Activated CD4-positive, alpha-beta memory T cell treated with anti-CD3 and anti-CD28 coated beads for 36 hours (primary cell): ENCODE measurements at places on chromosomes 16 and 17. TPM values are rescaled to one million over a fixed set of nuclear protein-coding genes. Genes with fewer than 3 reads are reported as not detected.

- no peak within 1 kb of the TSS for H3K27ac ChIP-seq
- H3K4me3 ChIP-seq = no peak within 1 kb of the TSS
- no peaks in the 10 kb centered on the region for H3K36me3 ChIP-seq
- no peaks in the 10 kb centered on the region for H3K4me1 ChIP-seq
- no peaks in the 10 kb centered on the region for H3K27me3 ChIP-seq
These were observed at the start of gene MEFV for GRCh38 chr16:3256146-3256865. Gene MEFV (minus strand): TSS chr16:3256633. CDS start chr16:3256587, 46 bp downstream.

DNA sequence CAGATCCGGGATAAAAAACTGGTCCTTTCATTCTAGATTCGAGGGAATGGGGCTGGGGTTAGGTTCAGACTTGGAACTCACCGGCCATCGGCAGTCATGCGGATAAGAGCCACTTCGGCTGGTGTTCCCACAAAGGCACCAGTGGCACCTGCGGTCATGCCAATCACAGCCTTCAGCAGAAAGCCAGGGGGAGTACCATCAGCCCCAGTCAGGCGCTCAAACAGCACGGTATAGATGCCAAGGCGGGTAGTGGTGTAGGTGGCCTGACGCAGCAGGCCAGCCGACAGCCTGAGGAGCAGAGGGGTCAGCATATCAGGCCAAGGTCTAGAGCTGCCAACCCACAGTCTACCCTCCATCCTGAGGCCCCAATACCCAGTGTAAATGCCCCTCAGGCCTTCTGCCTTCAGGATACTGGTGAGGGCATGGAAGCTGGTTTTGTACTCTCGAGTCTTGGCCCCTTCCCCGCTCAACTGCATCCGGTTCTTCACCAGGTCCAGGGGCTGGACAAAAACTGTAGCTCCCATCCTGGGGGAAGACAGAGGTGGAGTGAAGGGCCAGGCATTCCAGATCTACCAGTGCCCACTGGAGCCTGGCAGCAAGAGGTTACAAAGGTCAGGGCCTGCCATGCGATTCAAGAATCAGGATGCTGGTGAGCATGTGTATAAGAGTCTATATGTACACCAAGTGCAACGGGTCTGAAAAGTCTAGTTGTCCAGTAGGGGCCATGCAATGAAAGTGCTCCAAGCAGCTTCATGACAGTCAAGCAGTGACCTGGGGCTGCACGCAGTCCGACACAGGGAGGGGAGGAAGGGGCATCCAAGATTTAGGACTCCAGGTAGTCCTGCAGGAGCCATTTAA lies 929 bp downstream of the SLC25A11 start:
- DNase-seq = no peak
- H3K27me3 ChIP-seq = peaks cover 1% of the 10 kb centered on the region
- peaks cover 45% of the 10 kb centered on the region for H3K4me1 ChIP-seq
- H3K27ac ChIP-seq = peak overlapping the region; percentile 95
- peaks cover 55% of the 10 kb centered on the region for H3K36me3 ChIP-seq

GRCh38 chr17:57436565-57436964 lies 180.2 kb downstream of the MSI2 start:
- peaks cover 7% of the 10 kb centered on the region for H3K36me3 ChIP-seq
- H3K4me1 ChIP-seq = peaks cover 46% of the 10 kb centered on the region
- DNase-seq = no peak
- H3K27ac ChIP-seq = no peak overlapping the region
- H3K4me3 ChIP-seq = no peak overlapping the region
- no peaks in the 10 kb centered on the region for H3K27me3 ChIP-seq

DNA sequence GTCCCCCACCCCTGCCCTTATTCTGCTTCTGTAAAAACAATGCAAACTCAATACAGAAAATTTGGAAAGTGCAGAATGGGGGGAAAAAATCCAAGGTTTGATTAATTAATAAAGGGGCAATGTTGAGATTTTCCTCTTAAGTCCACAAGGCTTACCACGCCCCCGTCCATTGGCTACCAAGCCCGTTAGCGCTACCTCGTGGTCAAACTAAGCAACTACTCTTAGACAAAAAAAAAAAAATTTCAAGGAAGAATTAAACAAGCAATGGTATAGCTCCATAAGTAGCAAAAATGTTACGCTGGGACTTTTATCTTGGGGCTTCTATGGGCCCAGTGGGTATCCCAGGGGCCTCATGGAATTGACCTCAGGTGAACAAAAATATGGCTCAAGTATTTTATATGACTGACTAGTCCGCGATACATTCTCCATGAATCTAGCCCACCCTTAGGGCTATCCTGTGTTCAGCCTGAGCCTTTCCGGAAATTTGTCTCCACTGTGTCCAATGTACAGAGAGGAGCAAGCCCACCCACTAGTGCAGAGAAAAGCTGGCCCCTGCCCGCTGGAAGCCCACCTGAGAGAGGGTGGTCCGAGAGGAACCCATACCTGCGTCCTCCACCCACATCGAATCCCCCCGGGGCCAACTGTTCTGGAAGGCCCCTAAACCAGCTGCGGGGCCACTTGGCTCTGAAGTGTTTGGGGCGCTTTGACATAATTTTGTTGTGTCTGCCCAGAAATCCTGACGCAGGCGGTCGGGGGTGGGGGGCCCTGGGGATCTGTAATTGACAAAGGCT lies 19.1 kb upstream of the TEX2 start:
- no peak overlapping the region for H3K27ac ChIP-seq
- no peak overlapping the region for H3K4me3 ChIP-seq
- H3K4me1 ChIP-seq = peaks cover 6% of the 10 kb centered on the region
- peak; percentile 63 for DNase-seq

DNA sequence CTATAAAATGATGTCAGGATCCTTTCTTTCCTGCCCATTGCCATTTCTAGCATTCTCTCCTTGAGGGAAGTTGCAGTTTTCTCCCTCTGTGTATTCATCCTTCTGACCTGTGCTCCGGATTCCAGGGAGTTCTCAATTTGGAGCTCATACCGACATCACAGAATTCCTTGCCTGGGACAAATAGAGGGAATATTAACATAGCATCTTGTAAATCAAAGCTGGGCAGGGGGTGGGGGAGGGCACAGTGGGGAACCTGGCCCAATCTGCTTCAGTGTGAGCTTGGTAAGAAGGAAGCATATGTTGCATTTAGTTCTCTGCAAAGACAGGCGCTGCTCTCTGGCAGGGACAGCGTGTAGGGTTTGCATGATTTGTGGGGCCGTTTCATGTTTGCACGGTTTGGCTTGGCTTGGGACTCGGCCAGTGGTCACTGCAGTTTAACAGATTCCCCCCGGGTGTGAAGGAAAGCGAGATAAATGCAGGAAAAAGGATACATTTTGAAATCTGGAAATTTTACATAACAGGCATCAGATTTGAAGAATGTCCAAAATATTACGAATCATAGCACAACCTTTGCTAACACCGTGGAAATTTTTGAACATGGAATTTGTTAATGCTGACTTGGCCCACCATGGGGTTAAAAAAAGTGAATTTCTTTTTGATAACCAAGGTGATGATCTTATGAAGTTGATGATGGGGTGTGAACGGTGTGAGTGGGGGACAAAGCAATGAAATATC lies 178.0 kb downstream of the WWOX start:
- no peaks in the 10 kb centered on the region for H3K4me1 ChIP-seq
- no peak overlapping the region for H3K27ac ChIP-seq
- no peaks in the 10 kb centered on the region for H3K27me3 ChIP-seq
- peaks cover 4% of the 10 kb centered on the region for H3K36me3 ChIP-seq
- DNase-seq = no peak

DNA sequence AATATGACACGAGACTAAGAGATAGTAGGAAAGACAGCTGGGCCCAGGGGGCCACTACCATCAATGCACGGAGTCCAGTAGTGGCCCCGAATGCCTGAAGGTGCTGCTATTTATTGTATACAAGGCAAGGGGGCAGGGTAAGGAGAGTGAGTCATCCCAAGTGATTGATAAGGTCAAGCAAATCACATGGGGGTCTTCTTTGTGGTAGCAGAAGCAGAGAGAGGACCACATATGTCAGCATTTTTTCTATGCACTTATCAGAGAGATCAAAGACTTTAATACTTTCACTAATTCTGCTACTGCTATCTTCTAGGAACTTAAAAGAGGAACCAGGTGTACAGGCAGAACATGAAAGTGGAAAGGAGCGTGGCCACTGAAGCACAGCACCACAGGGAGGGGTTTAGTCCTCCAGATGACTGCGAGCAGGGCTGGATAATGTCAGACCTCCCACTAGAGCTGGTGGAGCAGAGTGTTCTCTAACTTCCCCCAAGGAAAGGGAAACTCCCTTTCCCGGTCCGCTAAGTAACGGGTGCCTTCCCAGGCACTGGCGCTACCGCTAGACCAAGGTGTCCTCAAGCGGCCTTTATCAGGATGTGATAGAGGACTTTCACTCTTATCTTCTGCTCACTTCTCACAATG lies 26.4 kb upstream of the ARL4D start:
- H3K4me3 ChIP-seq = no peak overlapping the region
- no peak for DNase-seq
- peaks cover 3% of the 10 kb centered on the region for H3K36me3 ChIP-seq
- H3K27me3 ChIP-seq = no peaks in the 10 kb centered on the region
- H3K4me1 ChIP-seq = peaks cover 27% of the 10 kb centered on the region
- H3K27ac ChIP-seq = no peak overlapping the region

- no peak overlapping the region for H3K4me3 ChIP-seq
- H3K36me3 ChIP-seq = no peaks in the 10 kb centered on the region
- peaks cover 30% of the 10 kb centered on the region for H3K4me1 ChIP-seq
- no peaks in the 10 kb centered on the region for H3K27me3 ChIP-seq
- no peak overlapping the region for H3K27ac ChIP-seq
These were observed 4.7 kb upstream of the PRR29 start for GRCh38 chr17:63993368-63993985.

DNA sequence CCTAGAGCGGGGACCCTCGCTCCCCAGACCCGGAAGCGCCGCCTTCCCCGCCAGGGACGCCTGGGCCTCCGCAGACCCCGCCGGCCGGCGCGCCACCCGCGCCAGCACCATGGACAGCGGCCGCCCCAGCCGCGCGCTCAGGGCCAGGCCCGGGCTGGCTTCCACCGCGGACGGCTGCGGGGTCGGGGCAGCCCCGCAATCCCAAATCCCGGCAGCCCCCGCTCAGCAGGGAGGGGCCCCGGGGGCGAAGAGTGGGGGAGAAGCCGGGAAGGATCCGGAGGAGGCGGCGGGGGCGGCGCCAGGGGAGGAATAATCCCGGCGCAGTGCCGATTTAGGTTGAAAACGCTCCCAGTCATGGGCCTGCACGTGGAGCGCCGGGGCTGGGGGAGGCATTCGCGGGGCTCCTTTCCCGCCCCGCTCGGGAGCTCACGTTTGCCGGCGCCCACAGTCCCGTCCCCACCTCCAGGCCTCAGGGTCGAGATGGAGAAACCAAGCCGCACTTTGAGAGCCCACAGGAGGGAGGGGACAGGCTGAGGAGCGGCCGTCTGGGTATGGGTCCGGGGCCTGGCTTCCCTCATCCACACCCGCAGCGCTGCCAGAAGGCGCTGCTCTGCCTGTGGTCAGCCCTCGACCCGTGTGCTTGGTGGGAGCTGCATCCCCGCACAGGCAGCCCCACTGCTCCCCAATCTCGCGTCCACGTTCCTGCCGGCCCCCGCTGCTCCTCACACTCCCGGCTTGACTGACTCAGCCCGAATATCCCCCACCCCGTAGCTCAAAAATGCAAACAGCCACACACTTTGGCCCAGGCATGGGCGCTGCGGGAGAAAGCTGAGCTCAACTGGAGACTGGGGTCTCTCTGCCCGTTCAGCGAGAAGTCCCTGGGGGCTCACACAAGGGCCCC lies 4.7 kb downstream of the FBXL16 start:
- peaks cover 21% of the 10 kb centered on the region for H3K27me3 ChIP-seq
- no peak overlapping the region for H3K4me3 ChIP-seq
- H3K27ac ChIP-seq = no peak overlapping the region
- H3K36me3 ChIP-seq = no peaks in the 10 kb centered on the region

GRCh38 chr16:71426069-71426879 lies 15.6 kb downstream of the TLE7 start:
- H3K4me1 ChIP-seq = peaks cover 5% of the 10 kb centered on the region
- no peak overlapping the region for H3K4me3 ChIP-seq
- peaks cover 37% of the 10 kb centered on the region for H3K27me3 ChIP-seq

DNA sequence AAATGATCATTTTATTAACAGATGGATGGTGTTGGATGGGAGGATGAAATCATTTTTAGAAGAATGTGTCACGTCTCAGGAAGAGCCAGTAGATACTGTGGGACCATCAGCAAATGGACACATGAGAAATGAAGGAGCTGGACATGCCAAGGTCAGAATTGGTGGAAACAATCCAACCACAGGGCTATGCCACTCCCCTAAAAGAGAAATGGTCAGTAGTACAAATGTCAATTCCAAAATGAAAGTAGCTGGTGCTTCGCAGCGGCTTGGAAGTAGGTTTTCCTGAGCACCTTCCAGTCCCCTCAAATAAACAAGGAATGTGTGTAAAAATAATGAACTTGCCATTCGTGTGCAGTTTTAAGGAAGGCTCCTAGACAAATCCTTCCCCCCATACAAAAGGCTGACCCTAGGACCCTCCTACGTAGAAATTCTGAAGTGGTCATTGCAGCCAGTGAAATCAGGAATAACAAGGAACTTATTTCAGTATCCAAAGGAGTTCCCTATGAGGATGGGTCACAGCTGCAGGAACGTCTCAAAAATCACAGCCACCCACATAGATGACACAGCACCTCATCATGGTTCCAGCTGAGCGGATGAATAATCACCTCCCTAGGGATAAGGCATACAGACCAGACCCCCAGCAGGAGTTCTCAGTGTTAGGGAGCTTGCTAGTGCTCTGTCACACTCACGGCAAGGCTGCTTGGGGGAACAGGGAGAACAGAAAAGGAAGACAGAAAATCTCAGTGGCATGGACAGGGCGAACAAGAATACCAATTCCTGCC lies 239.2 kb downstream of the HS3ST3A1 start:
- DNase-seq = no peak
- no peak overlapping the region for H3K4me3 ChIP-seq
- H3K4me1 ChIP-seq = no peaks in the 10 kb centered on the region
- no peaks in the 10 kb centered on the region for H3K36me3 ChIP-seq

- no peak overlapping the region for H3K4me3 ChIP-seq
- no peak overlapping the region for H3K27ac ChIP-seq
- peaks cover 30% of the 10 kb centered on the region for H3K36me3 ChIP-seq
- DNase-seq = no peak
These were observed 49.4 kb downstream of the SLC39A11 start for GRCh38 chr17:73042809-73043685.

- H3K27ac ChIP-seq = no peak overlapping the region
- DNase-seq = no peak
- H3K27me3 ChIP-seq = peaks cover 2% of the 10 kb centered on the region
- no peaks in the 10 kb centered on the region for H3K4me1 ChIP-seq
These were observed 680.3 kb upstream of the SOX9 start for GRCh38 chr17:71440513-71440912.

- no peak for DNase-seq
- H3K4me1 ChIP-seq = peaks cover 16% of the 10 kb centered on the region
- H3K4me3 ChIP-seq = no peak overlapping the region
- H3K27ac ChIP-seq = no peak overlapping the region
- H3K36me3 ChIP-seq = no peaks in the 10 kb centered on the region
- H3K27me3 ChIP-seq = peaks cover 1% of the 10 kb centered on the region
These were observed 72.8 kb downstream of the AMFR start for GRCh38 chr16:56352351-56353053.

- DNase-seq = no peak
- H3K4me1 ChIP-seq = peaks cover 41% of the 10 kb centered on the region
- peaks cover 21% of the 10 kb centered on the region for H3K36me3 ChIP-seq
- no peak overlapping the region for H3K4me3 ChIP-seq
- H3K27me3 ChIP-seq = no peaks in the 10 kb centered on the region
These were observed 32.0 kb upstream of the SLC5A10 start for GRCh38 chr17:18919963-18920362.

GH2 gene
- not detected for total RNA-seq

CSH2 gene
- not detected for total RNA-seq

PRKCB gene
- 56.3 TPM for total RNA-seq

MYO1C gene
- total RNA-seq = 42.8 TPM

CIITA gene
- 3.2 TPM for total RNA-seq

NTN3 gene
- not detected for total RNA-seq

DDX28 gene
- 14.5 TPM for total RNA-seq

SCGB1C2 gene
- total RNA-seq = not detected

MMD gene
- total RNA-seq = 24.2 TPM
